Activated CD4-positive, alpha-beta T cell treated with anti-CD3 and anti-CD28 coated beads for 24 hours (primary cell): ENCODE measurements at places on chromosomes 2 and 18.

GRCh38 chr2:44163777-44164176 is 4.9 kb upstream of the PPM1B start:
- DNase-seq: no peak

DNA sequence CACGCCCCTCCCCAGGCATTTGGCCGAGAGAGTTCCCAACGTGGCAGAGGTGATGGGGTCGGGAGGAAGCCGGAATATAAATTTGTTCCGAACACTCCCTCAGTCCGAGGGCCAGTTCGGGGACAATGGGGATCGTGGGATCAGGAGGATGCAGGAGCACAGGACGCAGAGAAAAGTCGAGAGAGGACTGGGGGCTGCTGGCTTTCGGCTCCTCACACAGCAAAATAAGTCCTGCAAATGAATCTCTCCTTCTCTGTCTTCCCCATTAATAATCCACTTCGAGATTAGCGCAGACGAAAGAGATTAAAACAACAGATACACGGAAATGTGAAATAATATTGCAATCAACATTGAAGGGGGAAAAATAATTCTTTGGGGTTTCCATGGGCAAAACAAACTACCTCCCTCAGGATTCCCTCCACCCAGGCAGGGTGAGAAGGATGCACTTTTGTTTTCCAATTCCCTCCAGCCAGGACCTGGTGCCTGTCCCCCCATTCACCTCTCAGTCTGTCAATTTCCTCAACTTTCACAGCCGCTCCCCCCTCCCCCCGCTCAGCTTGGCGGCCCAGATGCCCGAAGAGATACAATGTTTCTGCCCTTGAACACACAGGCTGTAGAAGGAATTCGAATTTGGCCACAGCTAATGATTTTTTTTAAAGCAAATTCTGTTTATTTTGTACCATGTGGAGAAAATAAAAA is 3.1 kb upstream of the ZEB2 start:
- DNase-seq: no peak

DNA sequence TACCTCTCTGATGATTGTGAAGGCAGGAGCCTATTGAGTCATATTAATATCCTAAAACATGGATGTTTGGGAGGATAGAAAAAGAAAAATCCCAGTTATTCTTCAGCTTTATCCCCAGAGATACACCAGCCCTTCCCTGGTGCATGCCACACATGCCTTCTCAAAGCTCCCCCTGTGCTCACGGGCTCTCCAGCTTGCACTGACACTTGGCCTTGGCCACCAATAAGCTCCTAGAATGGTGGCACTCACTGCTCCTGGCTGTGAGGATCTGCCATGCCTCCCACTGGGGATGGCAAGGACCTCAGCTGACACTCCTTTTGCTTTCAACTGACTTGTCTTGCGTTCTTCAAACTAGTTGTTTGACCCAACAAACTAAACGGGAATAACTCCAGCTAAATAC is 15.9 kb downstream of the SLC14A1 start:
- DNase-seq: no peak

DNA sequence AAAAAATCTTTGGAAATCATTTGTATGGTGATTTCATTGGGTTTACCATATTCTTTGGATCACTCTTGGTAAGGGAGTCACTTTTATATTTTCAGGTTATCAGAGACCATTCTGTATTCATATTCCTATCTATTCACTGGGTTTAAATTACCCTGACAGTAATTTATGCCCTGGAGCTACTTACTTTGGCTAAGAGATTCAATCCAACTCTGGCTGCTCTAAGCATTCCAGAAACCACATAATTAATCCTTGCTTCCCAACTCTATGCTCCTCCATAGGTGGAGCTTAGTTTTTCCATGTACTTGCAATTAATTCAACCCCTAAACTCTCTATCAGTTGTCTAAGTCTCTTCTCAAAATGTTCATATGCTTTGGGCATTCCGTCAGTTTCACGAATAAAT is 336.3 kb downstream of the AGPS start:
- no peak for DNase-seq

GRCh38 chr2:220157312-220157711 is 529.9 kb downstream of the SLC4A3 start:
- DNase-seq: no peak

- DNase-seq: no peak
Observed at GRCh38 chr2:9097239-9097638, 93.8 kb upstream of the MBOAT2 start.

GRCh38 chr2:134218930-134219658 is 34.8 kb upstream of the MGAT5 start:
- no peak for DNase-seq

DNA sequence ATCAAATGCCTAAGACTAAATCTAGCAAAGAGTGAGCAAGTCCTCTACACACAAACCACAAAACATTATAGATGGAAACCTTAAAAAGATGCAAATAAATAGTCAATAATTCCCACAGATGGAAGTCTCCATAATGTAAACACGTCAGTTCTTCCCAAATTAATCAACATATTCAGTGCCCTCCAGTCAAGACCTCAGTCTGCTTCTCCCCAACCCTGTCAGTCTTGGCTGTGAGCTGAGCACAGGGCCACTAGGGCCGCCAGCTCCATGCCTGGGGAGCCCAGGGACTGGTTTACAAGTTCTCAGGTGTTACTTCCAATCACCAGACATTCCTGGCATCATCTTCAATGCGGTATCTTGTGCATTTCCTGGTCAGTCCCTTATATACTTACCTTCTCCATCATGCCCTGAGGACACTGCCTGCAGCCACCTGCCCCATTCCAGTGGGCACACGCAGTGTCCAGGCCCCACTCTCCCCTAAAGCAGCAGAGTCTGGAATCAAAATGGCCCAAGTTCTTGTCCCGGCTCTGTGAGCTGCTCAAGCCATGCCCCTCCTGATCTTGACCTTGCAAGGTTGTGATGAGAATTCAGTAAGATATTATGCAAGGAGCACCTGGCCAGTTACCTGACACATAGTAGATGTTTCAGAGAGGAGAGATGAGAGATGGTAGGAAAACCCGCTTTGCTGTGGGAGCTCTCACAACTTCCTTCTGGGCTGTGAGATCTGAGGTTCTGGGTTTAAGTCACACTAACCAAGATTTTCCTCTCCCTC is 207.9 kb upstream of the RAB6C start:
- no peak for DNase-seq

DNA sequence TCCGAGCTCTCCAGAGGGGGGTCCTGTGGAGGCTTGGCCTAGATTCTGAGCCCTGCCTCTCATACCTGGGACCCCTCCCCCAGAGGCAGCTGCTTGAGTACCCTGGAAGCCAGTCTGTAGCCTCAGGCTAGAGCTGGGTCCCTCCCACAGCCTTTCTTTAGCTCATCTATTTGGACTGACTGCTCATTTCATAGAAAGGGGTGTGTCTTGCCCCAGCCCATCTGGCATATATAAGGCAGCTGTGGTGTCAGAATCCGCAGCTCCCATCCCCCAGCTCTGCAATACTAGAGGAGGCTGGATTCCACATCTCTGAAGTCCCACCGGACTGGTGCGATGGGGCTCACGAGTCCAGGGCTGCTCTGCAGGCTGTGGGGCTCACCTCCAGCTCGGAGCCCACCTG is 26.1 kb downstream of the MPHOSPH10 start:
- DNase-seq: no peak

DNA sequence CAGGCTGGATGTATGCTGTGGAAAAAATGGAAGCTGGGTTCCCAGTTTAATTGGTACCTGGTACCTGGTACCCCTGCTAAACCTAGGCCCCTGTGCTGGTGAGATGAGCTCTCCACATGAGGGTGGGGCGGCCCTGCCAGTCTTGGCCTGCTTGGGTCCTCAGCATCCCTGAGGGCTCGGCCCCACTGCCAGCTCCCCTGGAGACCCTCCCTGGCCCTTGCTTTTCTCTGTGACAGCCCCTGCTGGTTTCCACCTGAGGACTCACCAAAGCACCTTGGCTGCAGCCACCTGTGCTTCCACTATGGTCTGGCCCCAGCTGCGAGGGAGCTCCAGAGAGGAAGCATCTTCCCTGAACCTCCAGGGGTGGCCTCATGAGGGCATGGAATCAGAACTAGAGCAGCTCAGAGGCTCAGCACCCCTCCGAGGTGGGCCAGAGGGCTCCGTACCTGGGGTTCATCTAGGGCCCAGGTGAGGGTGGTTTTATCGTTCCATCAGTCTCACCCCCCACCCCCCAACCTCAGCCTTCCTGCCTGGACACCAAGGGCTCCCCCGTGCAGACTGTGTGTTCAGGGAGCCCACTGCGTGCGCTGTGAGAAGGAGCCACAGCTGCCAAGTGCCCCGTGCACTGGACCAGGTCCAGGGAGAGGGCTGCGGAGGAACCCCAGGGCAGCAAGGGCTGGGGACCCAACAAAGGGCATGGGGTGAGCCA is 23.7 kb upstream of the HDAC4 start:
- DNase-seq: no peak

DNA sequence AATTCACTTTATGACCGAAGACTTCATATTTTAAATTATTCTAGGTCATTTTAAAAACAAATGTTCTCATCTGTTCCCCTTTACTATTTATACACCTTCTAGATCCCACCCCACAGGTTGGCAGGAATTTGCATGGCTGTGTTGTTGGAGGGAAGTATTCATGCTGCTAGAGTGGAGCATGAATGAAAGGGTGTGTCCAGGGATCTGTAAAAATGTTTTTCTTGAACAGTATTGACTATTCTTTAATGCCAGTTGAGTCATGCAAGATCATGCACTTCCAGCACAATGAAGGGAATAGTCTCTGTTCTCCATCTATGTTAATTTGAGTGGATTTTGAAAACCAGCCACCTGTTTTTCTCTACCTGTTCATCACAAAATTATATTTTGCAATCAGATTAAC is 52.0 kb upstream of the COL3A1 start:
- no peak for DNase-seq

- no peak for DNase-seq
Observed at GRCh38 chr2:234249873-234250272, 199.4 kb downstream of the SPP2 start.

DNA sequence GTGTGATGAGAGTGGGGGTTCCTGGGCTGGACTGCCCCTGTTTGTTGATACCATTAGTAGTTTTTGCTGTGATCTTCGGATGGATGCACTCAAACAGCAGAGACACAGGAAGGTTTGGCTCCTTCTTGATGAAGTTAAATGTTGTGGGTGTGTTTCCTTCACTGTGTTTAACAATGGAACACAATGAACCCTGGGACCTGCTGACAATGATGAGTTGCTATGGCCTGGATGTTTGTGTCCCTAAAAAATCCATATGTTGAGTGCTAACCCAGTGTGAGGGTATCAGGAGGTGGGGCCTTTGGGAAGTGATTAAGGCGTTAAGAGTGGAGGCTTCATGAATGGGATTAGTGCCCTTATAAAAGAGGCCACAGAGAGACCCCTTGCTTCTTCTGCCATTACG is 237.4 kb upstream of the HS6ST1 start:
- DNase-seq: no peak

DNA sequence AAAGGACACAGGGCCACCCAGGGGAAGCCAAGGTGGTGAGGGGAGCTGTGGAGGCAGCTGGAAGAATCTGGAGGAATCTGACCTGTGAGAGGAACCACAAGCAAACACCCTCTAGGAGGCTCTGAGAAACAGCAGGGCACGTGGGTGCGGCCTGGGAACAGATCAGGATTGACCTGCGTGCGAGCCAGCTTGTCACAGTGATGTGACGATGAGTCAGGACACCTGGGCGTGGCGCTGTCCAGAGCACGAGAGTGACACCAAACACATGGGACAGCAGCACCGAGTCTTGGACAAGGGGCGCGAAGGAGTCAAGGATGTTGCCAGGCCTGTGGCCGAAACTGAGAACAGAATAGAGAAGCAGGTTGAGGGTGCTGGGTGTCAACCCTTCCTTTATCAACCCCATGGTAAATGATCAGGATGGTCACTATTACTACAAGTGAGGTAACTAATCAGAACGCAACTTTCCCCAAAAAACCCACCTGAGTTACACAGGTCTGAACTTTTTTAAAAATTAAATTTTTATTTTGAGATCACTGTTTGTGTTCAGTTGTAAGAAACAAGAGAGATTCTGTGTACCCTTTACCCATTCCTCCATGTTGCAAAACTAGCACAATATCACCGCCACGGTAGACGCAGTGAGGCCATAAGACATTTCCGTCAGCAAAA is 637 bp upstream of the SFT2D3 start:
- DNase-seq: no peak

DNA sequence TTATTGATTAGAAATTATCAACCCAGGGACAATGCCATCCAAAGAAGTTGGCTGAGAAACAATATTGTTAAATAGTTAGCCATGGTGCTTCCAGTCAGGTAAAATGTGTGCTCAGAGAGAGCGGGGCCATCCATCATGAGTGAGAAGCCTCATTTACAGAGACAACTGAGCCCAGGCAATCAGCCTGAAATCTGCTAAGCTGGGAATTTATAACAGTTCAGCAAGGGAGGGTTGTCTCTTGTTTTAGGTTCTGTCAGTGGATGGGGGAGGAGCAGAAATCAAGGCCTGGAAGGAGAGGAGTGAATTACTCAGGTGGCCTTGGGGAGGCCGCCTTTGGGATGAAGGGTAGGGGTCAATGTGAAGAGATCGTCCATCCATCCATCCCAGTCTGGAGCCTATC is 102.5 kb upstream of the ST8SIA3 start:
- DNase-seq: no peak

- DNase-seq: no peak
Observed at GRCh38 chr18:43870626-43871025, 593.3 kb upstream of the SYT4 start.

- DNase-seq: no peak
Observed at GRCh38 chr2:71668326-71669057, 215.1 kb downstream of the DYSF start.

DNA sequence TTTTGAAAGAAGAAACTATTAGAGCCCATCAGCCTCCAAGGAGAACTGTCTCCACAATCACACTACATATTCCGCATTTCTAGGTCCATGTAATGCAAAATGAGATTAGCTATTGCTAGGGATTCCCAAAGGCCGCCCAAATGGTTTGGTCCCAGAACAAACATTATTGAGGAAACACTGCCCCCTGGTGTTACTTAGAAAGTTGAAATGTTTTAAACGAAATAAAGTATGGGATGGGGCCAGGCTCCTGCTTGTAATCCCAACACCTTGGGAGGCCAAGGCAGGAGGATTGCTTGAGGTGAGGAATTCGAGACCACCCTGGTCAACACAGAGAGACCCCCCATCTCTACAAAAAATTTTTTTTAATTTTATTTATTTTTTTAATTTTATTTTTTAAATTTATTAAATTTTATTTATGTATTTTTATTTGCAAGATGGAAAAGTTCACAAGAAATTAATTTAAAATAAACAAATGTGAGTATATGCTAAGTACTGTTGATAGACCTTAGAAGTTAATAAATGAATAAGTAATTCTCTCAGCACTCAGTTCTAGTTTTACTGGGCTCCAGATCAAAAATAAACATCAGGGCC is 5.5 kb downstream of the NHEJ1 start:
- DNase-seq: no peak

GRCh38 chr18:45962461-45962860 is 4.7 kb downstream of the EPG5 start:
- no peak for DNase-seq

- no peak for DNase-seq
Observed at GRCh38 chr2:211730215-211730614, 808.4 kb downstream of the ERBB4 start.
